ENCODE measurements at places on chromosomes 11 and 22.

- no peak for DNase-seq
These were observed 22.3 kb upstream of the PHLDA2 start for GRCh38 chr11:2951231-2952110.

DNA sequence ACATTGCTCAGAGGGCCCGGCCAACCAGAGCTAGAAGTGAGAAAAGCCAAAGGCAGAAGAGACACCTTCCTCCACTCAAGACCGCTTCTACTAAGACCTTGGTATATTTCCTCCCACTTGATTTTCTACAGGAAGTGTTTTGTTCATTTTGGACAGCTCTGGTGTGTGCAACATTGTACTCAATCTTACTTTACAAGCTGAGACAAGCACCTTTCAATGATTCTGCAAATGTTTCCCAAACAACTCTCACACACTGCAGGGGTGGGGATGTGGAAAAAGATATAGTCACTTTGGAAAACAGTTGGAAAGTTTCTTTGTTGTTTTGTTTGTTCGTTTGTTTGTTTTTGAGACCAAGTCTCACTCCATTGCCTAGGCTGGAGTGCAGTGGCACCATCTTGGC, 15.7 kb downstream of the MYO18B start:
- no peak for DNase-seq

DNA sequence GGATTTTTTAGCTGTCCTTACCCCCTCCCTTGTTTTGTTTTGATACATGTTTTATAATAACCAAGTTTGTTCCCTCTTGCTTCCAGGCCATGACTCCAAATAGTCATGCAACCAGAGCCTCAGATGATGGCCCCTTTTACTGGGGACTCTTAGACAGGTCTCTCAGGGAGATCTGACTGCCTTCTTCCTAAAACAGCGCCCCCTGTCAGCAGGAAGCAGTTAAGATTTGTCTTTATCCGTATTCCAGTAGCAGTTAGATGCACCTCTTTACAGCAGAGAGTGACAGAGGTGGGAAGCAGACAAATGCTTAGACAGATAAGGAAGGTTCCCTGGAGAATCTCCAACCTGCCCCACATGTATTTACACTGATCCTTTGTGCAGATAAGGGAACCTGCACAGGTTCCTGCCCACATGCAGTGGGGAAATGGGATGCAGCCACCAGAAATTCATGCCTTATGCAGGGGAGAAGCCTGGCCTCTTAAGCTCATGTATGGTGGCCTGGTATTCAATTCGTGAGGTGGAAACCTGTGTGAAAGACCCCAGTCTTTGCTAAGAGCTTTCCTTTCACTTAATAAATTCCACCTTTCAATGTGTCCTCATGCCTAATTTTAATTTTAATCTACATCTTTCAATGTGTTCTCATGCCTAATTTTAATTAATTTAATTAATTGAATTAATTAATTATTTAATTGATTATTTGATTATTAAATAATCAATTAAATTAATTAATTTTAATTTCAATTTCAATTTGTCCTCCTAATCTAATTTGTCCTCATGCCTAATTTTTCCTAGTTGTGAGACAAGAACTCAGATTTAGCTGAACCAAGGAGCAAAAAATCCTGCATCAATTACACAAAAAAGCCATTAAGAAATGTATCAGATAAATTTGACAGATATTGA, 11.5 kb upstream of the GLYAT start:
- DNase-seq = no peak

- DNase-seq = no peak
These were observed 18.1 kb downstream of the MRGPRD start for GRCh38 chr11:68962527-68963250.

- no peak for DNase-seq
These were observed 38.1 kb downstream of the GNB1L start for GRCh38 chr22:19816372-19817119.

DNA sequence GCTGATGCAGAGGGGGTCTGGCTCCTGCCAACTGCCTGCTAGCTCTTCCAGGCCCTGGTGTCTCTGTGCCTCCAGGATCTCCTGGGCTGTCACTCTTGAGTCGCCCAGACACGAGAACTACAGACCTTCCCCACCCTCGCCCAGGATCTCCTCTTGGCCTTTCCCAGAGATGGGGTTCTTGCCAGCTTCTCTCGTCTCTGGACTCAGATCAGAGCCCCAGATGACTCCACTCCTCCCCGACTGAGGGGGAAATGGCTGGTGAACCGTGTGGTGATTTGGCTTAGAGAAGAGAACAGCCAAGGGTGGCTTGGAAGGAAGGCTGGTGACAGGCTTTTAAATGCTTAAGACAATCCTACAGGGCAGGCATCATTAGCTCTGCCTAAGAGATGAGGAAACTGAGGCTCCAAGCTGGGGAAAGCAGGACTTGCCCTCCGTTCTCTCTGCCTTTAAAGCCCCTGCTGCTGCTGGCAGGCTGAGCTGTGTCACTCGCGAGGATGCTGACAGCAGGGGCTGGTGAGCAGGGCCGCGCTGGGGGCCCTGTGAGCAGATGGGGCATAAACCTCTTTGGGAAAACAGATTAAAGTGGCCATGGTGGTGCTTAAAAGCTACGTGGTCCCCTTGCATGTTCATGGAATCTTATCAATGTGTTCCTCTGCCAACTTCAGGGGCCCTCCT, 90.3 kb upstream of the THY1 start:
- no peak for DNase-seq

- no peak for DNase-seq
These were observed 42.6 kb downstream of the MAP6 start for GRCh38 chr11:75625991-75626888.
